ENCODE measurements at places on chromosomes 3 and 15. TPM values are rescaled to one million over a fixed set of nuclear protein-coding genes. Genes with fewer than 3 reads are reported as not detected.

Gene MYRIP
- total RNA-seq: 1.7 TPM

DNA sequence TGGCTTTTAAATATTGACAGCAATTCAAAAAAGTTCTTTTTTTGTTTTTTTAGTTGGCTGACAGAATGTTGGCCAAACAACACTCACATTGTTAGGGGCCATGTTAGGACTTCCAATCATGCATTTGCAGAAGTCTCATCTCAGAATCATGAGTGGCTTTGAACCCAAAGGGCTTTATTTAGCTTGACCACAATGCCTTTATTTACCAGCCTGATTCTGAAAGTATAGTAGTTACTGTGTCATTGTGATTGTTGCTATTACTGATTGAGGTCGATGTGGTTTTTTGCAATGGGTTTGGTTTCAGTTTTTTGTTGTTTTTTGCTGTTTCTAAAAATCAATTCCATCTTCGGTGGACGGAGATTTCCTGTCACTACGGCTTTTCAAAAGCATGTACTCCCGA, 7.2 kb downstream of the GLDN start:
- DNase-seq: no peak

DNA sequence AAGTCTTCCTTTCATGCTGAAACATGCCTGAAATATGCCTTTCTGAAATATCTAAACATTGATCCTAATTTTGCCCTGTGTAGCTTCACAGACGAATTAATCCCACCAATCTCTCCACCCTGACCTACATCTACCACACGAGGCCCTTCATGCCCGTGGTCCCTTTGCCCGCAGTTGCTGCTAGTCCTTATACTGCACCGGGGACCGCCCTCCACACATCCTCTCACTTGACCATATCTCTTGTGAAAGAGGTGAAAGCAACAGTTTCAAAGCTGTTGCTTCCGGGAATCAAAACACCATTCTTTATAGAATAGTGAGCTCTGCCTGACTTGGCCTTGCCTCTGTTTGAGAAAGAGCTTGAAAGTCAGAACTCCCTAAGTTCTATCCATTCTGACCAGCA, 499.5 kb downstream of the NTRK3 start:
- DNase-seq: no peak

GRCh38 chr3:111882194-111882593, 23.1 kb downstream of the PHLDB2 start:
- no peak for DNase-seq

GRCh38 chr3:72523429-72524151, 324.7 kb downstream of the SHQ1 start:
- DNase-seq: no peak

DNA sequence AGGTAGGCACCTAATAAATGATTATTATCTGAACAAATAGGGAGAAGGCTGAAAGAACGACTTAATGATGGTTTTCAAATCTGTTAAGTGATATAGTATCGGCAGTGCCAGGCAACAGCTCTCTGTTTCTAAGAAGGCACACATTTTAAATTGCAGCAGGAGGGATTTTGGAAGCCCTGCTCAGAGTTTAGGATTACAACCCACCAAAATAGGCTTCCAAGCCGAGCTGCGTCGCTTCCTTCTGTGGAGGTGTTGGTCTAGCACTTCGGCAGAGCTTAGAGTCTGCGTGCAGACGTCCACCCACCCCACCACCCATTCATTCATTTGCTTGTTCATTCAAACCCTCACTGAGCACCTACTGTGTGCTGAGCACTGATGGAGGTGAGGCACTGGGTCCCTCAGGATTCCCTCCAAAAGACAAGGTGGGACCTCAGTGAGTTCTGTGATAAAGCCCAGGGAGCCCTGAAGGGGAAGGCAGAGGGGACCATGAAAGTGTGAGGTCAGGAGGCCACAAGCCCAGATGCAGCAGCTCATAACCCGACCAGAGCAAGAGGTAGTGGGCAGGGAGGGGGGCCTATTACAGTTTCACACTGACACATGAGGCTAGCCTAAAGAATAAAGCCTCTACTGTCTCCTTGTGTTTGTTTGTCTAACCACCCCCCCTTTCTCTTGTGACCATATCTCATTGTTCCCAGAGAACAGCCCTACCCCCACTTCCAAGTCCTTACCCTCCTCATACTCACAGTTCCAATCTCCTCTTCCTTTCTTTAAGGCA, 8.9 kb downstream of the ADCY5 start:
- DNase-seq: no peak

DNA sequence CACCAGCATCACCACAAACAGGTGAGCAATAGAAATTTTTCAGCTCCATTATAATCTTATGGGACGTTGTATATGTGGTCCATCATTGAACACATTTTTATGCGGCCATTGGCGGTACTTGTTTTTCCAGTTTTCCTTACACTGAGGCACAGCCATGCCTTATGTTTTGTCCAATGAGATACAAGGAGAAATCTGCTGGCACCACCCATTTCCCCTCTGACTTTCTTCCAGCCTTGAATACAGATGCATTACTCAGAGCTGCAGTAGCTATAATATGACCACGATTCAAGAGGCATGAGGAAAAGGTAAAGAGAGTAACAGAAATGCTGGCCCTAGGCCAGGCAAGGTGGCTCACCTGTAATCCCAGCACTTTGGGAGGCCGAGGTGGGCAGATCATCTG, 9.0 kb upstream of the PIK3R4 start:
- DNase-seq: no peak
